Anterior cingulate cortex (tissue), 58 donors: ENCODE measurements at places on chromosomes 2 and 18.

DNA sequence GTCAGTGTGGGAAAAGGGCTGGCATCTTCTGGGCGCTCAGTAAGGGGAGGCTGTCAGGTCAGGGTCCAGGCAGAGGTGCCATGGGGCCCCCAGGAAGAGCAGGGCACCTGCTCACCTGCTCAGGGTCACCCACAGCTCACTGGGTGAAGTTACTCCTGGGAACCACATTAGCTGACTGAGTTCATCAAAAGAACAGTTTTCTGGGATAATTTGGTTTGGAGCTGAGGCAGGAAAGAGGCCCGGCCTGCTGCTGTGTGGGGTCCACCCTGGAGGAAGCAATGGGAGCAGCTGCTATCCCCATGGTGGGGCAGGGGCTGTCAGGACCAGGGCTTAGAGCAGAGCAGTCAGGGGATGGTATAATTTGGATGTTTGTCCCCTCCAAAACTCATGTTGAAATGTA, 97.2 kb upstream of the GPC1 start:
- no peak for DNase-seq

DNA sequence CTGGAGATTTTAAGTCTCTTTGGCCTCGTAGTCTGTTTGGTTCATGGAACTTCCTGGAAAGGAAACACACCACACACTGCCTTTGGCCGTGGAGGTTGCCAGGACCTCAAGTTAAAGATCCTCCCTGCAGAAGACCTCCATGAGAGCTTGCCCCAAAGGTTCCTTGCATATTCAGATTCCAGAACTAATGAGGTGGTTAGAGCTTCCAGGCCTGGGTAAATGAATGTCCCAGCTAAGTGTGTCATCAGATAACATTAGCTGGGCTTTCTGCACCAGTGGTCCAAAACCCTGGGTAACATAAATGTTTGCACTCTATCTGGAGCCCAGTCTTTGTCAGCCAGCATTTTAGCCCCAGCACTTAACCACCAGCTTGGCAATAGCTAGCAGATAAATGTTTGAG, 122.1 kb upstream of the EML6 start:
- DNase-seq = no peak

GRCh38 chr18:58788470-58788869, 76.2 kb upstream of the ZNF532 start:
- no peak for DNase-seq

DNA sequence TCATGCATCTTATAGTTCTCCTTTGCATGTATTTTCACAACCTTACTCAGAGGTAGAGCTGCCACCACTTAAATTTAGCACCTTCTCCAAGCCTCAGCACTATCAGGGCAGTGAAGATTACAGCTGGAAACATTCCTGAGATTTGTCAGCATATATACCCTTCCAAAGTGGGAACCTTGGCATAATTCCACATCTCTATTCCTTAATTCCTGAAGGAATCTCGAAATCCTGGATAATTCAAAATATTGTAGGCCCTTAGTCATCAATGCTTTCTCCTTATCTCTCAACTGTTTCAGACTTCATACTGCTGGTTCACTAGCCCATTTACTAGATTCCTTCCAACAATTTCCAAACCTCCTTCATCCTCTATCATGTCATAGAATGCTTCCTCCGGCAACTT, 87.4 kb downstream of the ITSN2 start:
- no peak for DNase-seq

DNA sequence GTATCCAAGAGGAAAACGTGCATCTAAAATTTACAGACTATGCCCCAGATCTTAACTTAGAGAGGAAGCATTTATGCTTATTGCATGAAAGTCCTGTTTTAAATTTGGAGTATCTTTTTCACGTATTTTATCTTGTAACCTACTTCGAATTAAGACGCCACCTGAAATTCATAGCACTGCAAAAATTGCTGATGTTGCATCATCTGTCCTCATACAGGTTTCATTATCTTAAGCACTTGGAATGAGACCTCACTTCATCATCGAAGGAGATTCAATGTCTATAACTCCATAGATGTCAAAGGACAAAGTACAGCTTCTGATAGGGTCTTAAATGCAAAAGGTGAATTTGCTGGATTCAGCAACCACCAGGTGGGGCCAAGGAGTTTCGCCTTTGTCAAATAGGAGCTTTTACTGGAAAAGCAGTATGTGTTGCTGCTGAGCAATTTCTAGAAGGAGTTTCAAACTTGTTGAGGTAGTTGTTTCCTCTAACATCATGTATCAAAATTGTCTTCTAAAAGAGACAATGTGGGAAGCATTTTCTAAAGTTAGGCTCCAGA, 106.4 kb upstream of the CCDC85A start:
- DNase-seq = no peak

DNA sequence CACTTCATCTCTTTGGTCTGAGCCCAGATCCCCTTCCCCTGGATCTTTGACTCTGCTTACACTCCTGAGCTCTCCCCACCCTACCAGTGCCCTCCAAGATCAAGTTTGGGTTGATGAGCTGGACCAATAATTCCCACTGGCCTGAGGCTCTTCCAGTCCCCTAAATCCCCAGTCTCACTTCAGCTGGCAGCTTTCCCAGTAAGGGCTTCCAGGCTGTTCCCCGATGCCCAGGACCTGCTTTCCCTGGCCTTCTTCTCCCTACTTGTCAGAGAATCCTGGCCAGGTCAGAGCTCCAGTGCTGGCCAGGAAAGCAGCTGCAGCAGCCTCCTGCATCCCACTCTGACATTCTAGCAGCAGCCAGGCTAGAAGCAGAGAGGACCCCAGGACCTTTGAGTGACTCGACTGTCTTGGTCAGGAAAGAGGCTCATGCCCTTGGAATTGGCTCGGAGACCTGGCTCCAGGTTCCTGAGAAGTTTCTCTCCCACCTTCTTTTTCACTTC, 3.5 kb downstream of the WNT6 start:
- DNase-seq = no peak

- DNase-seq = no peak
Observed at GRCh38 chr2:241966647-241967466, 97.3 kb downstream of the RTP5 start.

DNA sequence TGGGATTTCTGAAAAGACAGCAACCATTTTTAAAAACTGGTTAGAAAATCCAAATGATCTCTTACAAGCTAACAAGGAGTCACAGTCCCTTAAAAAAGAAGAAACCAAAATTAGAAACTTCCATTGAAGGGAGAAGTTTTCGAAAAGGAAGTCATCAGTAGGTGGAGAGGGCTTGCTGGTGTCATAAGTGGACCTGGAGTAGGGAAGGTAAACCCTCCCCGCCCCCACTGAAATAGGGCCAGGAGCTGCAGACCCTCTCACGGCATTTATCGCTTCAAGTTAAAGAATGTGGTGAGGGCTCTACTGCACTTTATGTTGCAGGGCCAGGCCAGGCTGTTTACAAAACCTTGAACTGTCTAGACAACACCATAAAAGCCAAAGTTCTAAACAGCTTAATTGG, 2.9 kb downstream of the HOXD11 start:
- DNase-seq = no peak
